Retinal pigment epithelial cell (primary cell): ENCODE measurements at places on chromosomes 4 and X.

GRCh38 chrX:11346121-11346682, 53.0 kb downstream of the AMELX start:
- DNase-seq, result no peak

DNA sequence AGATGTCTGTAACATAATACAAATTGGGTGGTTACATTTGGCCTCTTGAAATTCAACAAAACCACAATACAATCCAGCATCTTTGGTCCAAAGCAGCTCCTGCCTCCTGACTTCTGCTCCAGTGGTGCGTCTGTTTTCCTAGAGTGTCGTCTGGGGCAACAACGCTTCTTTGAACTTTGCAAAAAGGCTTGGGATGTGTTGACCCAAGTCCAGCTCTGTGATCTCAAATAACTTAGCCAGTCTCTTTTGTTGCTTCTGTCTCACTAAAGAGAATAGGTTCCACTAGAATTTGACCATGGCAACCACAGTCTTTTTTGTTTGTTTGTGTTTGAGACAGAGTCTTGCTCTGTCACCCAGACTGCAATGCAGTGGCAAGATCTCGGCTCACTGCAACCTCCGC, 324.0 kb downstream of the DHRSX start:
- DNase-seq, result no peak

- DNase-seq, result no peak
Measured at GRCh38 chrX:68256990-68257389, 176.3 kb downstream of the OPHN1 start.

GRCh38 chrX:33324099-33324498, 112.8 kb upstream of the DMD start:
- no peak for DNase-seq

GRCh38 chrX:47579537-47579936, 2.7 kb upstream of the TIMP1 start:
- no peak for DNase-seq

DNA sequence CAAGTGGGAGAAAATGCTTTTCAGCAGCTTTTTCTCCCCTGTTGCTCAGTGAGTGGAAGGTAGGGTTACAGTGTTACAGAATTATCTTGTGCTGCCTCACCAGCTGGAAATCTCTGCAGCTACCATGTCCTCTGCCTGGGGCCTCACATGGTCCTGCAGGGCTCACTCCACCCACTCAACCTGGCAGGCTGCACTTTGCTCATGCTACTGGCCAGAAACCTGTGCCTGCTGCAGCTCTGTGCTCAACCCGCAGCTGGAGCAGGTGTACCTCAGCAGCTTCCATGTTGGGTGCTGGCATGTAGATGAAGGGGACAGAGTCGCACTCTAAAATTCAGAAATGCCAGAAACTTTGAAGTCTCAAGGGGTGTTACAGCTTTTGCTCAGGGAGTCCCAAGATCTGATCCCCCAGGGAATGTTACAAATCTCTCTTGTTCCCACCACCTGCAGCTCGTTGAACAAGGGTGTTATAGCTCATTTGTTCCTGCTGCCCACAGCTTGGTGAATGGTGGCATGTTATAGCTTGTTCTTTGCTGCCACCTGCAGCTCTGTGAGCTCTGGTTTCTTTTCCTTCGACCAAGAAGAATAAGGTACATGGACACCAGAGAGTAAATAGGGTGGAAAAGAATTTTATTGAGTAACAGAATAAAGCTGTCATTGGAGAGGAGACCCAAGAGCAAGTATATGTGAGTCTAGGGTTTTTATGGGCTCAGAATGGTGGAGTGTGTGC, 845.8 kb downstream of the TECRL start:
- DNase-seq, result peak; percentile 4

DNA sequence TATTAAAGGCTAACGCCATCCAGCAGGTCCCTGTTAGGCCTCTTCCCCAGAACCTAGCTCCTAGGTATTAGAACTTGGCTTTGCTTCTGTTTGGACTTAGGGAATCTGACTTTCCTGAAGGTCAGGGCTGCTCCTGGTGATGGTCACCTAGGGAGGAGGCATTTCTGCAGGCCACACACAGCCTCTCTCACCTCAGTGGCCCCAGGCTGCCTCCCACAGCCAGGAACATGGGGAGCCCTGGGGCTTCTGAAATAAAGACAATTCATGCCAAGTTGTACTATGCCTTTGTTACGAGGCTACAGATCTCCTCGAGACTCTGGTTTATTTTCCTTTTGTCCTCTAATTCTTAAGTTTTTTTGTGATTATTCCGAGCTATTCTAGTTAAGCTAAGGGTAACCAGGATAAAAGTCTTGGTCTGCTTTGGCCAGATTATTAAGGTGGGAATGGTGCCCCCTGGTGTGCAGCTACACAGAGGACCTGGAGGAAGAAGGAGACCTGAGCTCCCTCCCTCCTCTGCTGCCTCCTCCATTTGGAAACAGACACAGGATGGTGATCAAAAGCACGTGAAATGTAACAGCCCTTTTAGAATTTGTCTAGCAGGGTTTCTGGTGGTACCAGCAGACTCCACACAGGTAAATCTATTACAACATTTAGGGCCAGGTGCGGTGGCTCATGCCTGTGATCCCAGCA, 131.0 kb downstream of the DCLK2 start:
- DNase-seq, result no peak

DNA sequence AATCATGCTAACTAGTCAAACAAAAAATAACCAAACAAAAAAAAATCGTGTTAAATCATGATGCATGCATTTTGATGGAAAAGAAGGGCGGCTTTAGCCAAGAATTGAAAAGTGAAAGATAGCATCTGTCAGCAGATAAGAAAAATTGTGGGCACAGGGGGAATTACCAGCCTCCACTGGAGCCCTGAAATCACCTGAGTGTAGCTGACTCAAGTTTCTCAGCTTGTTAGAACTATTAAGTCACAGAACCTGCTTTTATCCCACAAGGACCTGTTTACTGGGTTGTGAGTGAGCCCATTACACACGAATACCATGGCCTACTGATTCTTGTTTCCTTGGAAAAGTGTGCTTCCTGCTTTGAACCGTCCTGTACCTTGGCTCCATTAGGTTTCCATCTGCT, 85.2 kb downstream of the COX18 start:
- no peak for DNase-seq
